Stimulated activated CD4-positive, alpha-beta T cell treated with anti-CD3 and anti-CD28 coated beads, Interleukin-4, amount 100 ng/mL, for 24 hours (primary cell): ENCODE measurements at places on chromosomes 1 and 21.
A peak's percentile ranks its signal among the peaks of the same experiment; 100 is the strongest.

DNA sequence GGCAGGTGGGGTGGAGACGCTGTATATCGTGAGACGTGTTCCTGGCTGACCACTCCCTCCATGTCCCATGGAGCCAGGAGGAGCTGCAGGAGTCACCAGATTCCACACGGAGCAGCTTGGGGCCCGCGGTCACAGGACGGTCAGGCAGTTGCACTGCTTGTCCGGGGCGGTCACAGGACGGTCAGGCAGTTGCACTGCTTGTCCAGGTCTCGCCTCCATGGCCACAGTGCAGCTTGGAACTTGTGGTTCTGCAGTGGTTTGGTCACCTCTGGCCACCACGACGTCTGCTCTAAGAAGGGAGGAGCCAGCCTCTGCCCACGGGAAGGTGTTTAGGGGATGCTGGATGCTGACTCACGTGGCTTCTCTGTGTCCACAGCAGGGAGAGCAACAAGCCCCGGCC is 33.0 kb downstream of the SLX9 start:
- no peak for DNase-seq

- DNase-seq, result peak; percentile 14
These were observed 230.2 kb downstream of the PRDM2 start for GRCh38 chr1:13930151-13930550.

GRCh38 chr1:18166341-18166740 is 58.7 kb downstream of the IGSF21 start:
- no peak for DNase-seq

DNA sequence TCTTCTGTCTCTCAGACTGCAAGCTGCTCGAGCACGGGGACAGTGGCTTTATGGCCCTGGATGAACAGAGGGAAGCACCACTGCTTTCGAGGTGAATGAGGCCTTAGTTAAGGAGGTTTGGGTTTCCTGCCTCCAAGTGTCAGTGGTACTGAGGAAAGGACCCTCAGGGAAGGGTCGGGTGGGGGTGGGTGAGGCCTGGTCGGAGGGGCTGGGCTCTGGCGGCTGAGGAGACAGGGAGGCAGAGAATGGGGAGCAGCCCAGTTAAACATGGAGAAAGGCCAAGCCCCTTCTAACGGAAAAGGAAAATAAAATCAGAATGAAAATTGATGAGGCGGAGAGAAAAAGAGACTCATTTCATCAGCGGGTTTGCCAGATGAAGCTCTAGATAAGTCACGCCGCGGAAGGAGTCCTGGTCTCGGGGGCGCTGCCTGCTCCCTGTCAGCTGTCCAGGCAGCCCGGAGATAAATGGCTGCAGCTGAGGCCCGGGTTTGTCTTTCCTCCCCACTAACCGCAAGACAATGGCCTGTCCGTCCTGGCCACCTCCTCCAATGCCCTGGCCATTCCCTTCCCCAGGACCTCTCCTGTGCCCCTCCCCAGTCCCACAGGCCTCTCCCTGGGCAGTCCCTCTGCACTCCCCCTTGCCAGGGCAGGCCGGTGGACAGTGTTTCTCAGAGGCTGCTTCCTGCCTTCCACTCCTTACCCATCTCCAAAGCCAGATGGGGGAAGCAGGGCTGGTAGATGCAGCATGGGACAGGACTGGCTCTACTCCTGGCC is 55.2 kb downstream of the LRRN2 start:
- no peak for DNase-seq

DNA sequence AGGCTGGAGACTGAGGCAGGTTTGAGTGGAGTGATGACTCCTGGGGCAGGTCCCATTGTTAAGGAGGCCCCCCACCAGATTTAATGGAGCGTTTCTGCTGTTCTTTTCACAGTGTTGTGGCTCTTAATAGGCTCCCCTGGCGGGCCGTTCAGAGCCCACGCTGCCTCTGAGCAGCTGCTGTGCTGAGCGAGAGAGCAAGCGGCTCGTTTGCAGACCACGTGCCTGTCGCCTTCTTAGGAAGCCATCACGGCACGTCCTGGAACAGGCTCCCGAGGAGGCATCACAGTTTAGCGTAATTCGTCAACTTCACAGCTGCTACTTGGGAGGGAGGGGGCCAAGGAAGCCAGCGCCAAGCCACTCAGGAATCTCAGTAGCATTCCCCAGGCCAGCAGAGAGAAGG is 70.5 kb upstream of the CTTNBP2NL start:
- DNase-seq, result no peak

- no peak for DNase-seq
These were observed 268.4 kb upstream of the NRIP1 start for GRCh38 chr21:15333136-15333710.

DNA sequence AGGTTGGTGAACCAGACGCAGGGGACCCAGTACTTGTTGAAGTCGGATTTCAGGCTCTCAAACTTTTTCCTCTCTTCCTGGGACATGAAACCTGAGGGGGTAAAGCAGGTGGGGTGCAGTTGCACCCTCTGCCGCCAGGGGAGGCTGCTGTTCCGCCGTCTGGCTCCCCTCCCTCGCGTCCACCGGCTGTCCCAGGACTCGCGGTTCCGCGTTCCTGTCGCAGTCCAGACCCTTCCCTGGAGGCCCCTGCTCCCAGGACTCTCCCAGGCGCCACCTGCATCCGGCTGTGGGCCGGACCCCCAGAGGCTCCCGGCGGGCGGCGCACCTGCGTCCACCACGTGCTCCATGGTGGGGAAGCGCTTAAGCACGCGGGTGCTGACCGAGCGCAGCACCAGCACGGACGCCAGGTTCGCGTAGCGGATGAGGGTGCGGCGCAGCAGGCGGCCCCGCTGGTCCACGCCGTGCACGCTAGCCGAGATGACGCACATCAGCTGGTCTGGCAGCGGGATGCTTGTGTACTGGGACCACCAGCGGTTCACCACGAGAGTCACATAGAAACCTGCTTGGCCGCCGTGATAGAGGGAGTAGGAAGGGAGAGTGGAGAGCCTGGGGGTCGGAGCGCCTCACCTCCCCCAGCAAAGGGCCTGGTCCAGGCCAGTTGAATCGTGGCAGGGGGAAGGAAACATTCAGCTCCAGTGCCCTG is 1.7 kb downstream of the BEST4 start:
- peak; percentile 77 for DNase-seq

GRCh38 chr1:23019863-23020625 is 776 bp downstream of the KDM1A start:
- DNase-seq, result peak; percentile 18

GRCh38 chr1:10490286-10490970 is 15.7 kb downstream of the PEX14 start:
- no peak for DNase-seq

- DNase-seq, result no peak
These were observed 27.6 kb downstream of the HMGCS2 start for GRCh38 chr1:119740896-119741780.

DNA sequence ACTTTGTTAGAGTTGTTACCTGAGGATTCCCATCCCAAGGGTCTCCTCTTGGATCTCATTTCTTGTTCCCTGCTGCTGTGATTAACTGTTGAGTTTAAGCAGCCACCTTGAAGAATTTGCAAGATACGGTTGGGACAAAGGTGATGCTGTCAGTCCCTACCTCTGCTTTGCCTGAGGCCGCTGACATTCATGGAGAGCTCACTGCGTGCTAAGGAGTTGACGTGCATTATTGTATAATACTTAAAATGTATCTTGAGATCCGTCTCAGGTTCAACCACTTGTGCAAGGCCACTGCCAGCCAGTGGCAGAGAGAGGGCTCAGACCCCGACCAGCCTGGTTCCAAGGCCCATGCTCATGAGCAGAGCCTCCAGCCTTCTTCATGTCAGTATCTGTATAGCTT is 14.2 kb downstream of the DOP1B start:
- DNase-seq, result no peak

- no peak for DNase-seq
These were observed 348.8 kb downstream of the KIF26B start for GRCh38 chr1:245503548-245503947.

GRCh38 chr1:31689854-31690253 is 14.0 kb downstream of the COL16A1 start:
- no peak for DNase-seq

DNA sequence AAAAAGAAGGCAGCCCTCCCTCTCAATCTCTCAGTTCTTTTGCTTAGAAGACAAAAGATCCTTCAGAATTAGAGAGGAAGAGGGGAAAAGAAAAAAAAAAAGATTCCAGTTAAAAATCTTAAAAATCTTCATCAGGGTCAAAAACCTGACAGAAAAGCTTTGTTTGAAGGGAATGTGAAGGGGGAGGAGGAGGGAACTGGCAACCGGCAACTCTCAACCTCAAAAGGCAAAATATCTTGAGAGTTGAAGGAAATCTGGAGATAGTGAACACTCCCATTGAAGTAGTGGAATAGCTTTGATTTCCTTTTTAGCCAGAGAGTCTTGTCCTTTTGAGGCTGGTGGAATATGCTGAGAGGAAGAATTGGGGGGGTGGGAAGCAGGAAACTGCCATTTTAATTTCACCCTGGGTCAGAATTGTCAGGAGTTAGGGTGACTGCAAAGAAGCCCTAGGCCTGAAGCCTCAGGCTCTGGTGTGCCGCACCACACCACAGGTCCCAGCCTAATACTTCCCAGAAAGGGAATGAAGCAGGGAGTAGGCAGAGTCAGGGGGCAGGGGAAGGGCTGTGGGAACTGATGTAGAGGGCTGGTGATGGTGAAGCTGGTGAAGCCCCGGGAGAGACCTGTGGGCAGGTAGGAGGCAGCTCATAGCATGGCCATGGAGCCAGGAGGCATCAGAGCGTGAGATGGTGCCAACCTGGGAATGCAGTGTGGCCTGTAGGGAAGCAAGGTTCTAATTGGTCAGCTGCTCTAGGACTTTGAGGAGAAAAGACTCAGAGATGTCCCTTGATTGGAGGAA is 24.6 kb downstream of the KIRREL1 start:
- DNase-seq, result no peak

DNA sequence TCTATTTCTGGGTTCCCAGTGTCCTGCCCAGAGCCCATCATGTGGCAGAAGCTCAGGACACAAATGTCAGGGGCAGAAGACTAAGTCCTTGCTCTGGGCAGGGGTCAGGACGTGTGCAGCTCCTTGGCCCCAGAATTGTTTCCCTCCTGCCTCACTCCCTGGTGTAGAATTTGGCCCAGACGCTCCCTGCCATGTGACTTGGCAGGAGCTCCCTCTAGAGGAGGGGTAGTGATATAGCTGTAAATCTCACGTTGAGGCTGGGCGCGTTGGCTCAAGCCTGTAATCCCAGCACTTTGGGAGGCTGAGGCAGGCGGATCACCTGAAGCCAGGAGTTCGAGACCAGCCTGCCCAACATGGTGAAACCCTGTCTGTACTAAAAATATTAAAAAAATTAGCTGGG is 91.2 kb downstream of the UBIAD1 start:
- DNase-seq, result no peak

GRCh38 chr1:89524369-89525168 is at the start of gene LRRC8B:
Gene LRRC8B, plus strand, starts transcription at chr1:89524829. Its CDS starts 57,822 bp downstream, at chr1:89582651.
- peak; percentile 90 for DNase-seq

DNA sequence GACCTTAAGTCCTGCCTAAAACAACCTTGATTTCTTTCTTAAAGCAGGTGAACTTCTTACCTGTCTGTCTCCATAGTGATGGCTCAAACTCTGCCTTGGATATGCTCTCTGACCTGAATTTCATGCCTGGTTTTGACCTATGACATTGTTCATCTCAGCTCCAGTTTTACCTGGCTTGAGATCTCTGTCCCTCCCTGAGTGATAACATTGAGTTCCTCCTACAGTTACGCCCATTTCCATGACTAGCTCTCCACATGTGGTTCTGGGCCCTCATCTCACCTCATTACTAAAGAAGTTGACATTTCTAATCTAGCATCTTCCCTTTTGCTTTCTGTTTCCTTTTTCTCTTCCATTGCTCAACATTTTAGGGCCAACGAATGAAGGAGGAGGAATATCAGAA is 233.1 kb downstream of the HHIPL2 start:
- no peak for DNase-seq

GRCh38 chr1:156012051-156012817 is 8.5 kb downstream of the SSR2 start:
- no peak for DNase-seq

DNA sequence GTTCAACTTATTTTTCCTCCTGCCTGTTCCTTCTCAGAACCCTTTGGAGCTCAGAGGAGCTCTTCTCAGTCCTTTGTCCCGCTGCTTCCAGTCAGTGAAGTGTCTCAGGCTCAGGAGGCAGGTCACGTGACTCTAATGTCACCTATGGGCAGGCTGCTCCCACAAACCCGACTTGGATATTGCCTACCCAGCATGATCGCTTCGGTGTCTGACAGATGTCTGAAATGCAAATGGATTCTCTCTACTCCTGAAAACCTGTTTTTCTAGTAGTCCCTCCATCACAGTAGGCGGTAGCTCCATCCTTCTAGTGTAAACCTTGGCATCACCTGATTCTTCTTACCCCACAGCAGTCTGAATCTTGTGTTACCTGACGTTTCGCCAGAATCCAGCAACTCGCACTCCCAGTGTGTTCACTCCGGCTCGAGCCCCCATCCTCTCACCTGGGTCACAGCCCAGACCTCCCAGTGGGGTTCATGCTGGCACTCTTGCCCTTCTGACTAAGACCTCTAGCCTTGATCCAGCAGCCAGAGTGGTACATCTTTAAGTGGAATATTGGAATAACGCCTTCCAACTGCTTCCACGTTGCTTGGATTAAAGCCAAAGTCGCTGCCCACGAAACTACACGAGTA is 5.4 kb downstream of the PADI6 start:
- DNase-seq, result no peak

DNA sequence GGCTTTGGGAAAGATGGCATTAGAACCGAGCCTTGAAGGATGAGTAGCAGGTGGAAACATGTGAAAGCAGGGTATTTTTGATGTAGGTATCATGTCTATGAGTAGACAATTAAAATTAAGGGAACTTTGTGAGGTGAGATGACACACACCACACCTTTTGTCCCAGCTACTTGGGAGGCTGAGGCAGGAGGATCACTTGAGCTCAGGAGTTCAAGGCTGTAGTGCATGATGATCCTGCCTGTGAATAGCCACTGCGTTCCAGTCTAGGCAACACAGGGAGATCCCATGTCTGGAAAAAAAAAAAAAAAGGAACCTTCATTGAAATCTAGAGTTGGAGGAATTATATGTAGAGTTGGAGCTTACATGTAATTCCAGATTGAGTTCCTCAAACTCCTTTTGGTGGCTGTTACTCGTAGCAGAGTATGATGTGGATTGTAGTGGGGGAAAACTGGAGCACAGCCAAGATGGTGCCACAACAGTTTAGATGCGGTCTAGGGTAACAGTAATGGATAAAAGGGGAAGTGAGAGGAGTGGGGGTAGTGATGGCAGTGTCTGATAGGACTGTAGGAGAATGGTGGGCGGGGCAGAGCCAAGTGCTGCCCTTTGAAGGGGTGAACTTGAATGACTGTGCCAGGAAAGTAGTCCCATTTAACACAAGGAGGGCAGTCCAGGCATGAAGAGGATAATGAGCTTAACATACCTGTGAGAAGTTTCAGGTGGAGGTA is 17.4 kb downstream of the AK4 start:
- DNase-seq, result no peak

DNA sequence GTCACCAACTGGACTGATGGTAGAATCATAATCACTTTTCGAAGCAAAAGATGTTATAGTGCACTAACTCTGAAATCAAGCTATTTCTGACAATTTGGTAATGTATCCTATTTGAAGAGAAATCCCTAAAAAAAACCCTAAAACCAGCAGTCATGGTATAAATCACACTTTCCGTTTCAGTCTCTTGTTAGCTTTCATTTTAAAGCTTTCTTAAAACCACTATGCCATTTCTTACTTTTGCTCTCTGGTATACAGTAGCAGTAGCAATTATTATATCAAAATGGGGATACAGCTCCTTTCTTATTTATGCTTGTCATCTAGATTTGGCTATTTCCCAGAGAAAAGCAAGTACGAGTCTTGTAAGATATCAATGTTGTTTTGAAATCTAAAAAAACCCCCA is 323.3 kb downstream of the KCTD3 start:
- no peak for DNase-seq

GRCh38 chr1:233121947-233122559 is 171.6 kb downstream of the NTPCR start:
- no peak for DNase-seq
